ENCODE measurements at places on chromosomes 5 and 9.

DNA sequence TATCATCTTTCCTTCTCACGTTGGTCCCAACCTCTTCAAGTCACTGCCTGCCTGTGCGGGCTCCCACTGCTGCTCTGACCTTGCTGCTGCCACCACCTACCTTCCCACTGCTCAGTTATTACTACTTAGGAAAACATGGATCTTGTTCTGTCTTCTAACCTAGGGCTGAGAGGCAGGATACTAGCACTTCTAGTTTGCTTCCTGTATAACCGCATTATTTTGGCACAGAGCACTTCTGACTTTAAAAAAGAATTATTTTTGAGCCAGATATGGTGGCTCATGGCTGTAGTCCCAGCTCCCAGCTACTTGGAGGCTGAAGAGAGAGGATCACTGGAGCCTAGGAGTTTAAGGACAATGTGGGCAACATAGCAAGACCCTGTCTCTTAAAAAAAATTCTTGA is 135.4 kb upstream of the GNA14 start:
- DNase-seq, result no peak

GRCh38 chr9:13971415-13971814 is 342.5 kb downstream of the NFIB start:
- no peak for DNase-seq

- no peak for DNase-seq
These were observed 29.2 kb downstream of the RUSC2 start for GRCh38 chr9:35518981-35519679.

GRCh38 chr5:73630765-73631164 is 4.8 kb downstream of the ARHGEF28 start:
- no peak for DNase-seq

- DNase-seq, result no peak
These were observed 6.6 kb downstream of the CPLX2 start for GRCh38 chr5:175878021-175878420.

DNA sequence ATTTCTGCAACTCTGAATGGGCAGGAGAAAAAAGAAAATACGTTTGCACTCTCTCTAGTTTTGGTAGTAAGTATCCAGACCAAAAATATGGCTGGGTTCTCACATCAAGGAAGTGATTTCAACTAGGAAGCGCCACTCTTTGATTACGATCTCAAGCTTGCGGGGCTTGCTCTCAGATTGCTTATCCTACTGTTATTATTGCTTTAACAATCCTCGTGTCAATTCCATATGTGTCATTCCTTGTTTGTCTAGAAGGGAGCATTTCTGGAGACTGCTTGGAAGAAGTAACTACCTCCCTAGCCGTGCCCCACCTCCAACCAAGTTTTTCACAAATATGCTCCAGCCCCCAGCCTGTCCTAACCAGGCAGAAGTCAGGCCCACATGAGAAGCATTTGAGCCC is 3.5 kb downstream of the PRUNE2 start:
- no peak for DNase-seq

DNA sequence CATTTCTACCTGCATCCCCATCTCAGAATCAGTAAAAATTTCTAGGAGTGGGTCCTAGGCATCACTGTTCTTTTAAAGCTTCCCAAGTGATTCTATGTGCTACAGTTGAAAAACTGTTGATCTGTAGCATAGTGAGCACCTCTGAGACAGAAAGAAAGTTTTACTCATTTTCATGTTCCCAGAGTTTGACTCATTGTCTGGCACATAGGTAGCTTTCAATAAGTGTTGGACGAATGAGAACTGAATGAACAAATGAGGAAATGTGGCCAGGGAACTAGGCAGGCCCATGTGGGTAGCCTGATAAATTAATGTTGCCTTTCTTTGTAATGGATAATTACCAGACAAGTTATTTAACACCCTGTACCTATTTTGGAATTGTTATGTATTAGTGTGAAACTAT is 33.8 kb downstream of the RNF180 start:
- no peak for DNase-seq

GRCh38 chr9:18250053-18250452 is 223.9 kb upstream of the ADAMTSL1 start:
- no peak for DNase-seq

DNA sequence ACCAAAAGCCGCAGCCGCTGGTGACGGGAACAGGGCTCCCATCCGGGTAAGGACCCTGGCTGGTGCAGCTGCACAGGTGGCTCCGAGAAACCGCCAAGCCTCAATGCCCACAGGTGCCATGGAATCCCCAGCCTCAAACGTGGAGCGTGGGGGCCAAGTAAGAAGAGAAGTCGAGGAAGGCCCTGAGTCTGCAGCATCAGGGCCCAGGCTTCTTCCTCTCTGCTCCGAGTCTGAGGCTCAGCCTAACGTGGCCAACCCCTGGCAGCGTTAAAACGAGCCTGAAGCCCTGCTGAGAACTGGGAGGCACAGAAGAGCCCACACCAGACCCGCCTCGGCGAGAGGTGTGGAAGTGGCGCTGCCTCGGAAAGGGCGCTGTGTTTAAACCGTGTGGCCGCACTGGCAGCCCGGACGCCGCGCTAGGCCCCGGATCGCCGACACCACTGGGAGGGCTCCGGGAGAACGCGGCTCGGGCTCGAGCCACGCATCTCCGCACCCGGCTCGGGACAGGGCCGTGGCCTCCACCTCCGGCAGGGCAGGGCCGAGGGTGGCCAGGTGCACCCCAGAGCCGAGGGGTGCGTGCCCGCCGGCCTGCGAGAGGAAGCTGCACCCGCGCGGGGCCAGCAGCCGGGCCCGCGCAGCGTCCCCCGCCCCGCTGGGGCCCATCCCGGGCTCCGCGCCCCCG is 730 bp downstream of the ZMYND19 start:
- DNase-seq, result no peak

GRCh38 chr9:78295731-78296130 is 1.2 kb upstream of the PSAT1 start:
- DNase-seq, result no peak

DNA sequence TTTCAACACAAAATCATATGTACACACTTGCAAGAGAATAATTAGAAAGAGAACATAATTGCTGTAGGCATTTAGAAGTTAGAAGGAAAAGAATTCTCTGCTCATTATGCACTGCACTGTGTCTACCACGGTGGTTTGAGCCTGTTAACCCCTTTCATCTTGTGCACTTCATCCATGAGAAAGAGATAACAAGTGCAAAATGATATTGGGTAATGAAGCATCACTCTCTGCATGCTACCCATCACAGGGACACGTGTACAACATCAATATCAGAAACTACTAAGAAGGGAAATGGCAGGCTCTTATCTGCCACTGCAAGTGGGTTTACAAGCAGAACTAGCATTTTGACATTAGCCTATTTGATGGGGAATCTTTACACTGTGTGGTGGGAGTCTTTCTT is 202.6 kb downstream of the CDH12 start:
- DNase-seq, result no peak

DNA sequence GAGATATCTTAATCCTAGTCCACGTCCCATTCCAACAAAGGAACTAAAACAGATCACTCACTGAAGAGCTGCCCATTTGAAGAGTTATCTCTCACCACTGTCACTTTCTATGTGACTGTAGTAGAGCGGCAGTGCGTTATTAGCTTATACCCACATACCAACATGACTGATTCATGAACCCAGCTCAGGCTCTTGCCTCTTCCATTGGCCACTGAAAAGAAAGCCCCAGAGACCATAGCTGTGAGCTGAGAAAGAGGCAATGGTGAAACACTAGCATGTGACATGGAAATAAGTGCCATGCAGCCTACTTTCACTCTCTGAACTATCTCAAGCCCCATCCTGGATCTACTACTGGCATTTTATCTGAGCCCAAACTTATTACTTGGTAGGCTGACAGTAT is 151.7 kb upstream of the MOCS2 start:
- no peak for DNase-seq

DNA sequence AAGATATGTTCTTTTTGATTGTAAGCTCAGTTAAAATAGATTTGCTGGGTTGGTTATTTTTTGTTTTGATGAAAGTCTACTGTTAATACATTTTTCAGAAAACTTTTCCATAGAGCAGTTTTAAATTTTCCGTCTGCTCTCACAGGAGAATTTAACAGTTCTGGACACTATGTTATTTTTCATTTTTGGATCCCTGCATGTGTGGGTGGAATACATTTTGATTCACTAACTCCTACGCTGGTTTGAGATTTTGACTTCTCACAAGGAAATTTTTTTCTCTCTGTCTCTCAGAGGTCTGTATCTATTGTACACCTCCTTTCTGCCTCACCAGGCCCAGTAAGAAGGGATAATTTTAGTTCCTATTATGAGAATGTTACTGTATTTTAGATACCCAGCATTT is 502.4 kb downstream of the CDH10 start:
- no peak for DNase-seq

GRCh38 chr5:179284751-179285631 is 60.3 kb downstream of the ADAMTS2 start:
- DNase-seq, result no peak

GRCh38 chr9:132114102-132114707 is 34.5 kb upstream of the MED27 start:
- peak; percentile 8 for DNase-seq

Data from activated naive CD4-positive, alpha-beta T cell (primary cell).